ENCODE measurements at places on chromosomes 4 and X.

- no peak for DNase-seq
These were observed 141.4 kb downstream of the AMELX start for GRCh38 chrX:11434607-11435006.

DNA sequence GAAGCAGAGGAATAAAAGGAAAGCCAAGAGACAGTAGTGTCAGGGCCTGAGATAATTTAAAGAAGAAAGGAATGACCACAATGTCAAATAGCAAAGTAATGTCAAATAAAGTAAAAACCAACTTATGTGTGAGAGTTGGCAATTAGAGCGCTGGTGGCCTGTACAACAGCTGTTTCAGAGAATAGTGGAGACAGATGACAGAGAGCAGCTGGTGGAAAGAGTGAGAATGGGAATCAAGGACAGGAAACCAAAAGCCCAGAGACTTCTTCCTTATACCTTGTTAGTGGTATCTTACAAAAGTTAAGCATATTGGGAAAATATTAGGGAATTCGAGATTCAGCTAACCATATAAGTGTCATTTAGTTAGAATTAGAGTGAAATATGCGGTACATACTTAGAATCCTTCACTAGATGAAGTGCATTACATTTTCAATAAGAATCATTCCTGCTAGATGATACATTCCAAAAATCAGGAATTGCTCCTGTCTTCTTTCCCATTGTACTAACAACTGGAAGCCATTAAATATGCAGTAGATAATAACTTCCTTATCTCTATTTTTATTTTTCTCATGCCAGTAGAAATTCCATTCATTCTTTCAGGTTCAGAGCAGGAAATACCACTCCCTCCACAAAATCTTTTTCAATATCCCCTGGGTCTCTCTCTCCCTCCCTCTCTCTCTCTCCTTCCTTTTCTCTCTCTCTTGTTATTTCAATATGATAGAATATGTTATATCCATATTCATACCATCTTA lies 525.4 kb downstream of the CENPC start:
- DNase-seq = peak; percentile 39

DNA sequence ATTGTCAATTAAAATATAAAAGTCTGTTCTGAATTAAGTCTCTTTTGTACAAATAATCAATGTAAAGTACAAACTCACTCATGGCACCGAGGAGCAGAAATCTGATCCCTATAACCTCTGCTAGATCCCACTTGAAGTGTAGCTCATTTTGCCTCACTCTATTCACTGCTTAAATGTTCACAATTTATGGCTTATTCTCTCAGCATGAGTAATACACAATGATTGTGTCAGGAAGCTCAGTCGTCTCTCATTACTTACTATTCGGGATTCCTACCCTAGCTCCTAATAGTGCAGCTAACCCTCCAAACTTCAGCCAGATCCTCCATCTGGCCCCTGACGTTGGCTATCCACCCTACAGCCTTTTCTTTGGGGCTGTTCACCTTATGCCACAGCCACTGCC lies 4.7 kb upstream of the AMMECR1 start:
- DNase-seq = no peak

DNA sequence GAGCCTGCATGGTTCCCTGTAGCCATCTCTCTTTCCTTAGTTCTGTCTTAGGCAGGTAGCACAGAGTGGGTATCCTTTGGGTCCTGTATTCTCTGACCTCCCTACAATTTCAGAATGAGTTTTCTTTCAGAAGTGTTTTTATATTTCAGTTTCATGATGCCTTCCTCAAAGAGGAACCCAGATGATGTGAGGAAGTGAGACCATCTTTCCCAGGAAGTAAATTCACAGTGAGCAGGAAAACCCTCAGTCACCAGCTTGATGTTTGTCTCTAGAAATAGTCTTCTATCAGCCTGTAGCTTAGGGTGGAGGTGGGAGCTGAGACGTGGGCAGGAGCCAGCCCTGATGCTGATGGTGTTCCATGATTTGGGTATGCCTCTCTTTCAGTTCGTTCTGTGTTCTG lies 16.9 kb downstream of the PLAC1 start:
- DNase-seq = no peak

- no peak for DNase-seq
These were observed 862.0 kb downstream of the PCDH18 start for GRCh38 chr4:136670265-136670664.

- DNase-seq = no peak
These were observed 204.6 kb downstream of the SCFD2 start for GRCh38 chr4:53161051-53161786.

DNA sequence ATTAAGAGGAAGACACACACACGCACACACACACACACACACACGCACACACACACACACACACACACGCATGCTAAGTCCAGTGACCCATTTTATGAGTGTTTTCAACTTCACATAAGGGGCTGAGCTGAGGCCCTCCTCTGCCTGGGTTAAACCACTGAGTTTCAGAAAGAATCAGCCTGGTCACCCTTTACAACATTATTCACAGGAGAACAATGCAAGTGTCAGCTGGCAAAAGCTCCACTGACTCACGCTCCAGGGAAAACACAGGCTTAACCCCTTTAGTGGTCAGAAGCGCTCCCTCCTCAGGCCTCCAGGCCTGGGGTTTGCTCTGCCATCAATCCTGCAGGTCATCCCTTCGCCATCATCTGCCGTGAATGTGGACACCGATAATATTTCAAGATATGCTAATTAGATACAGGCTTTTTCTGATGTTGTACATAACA lies 46.9 kb downstream of the ACOX3 start:
- peak; percentile 96 for DNase-seq

DNA sequence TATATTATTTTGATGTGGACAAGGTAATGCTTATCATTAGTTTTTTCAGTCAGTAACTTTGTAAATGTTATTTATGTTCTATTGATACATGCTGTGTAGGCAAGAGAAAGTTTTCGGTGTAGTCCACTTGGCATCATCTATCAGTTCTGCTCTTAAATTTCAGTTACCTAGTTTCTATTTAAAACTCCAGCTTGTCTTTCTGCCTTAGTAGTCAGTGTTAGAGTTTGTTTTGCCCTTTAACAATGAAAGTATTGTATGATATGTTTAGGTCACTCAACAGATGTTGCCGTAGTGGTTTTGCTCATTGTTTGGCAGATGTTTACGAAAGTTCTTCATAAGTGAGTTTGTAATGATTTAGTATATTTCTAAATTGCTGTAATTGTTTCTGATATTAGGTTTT lies 34.9 kb upstream of the FHDC1 start:
- DNase-seq = no peak

DNA sequence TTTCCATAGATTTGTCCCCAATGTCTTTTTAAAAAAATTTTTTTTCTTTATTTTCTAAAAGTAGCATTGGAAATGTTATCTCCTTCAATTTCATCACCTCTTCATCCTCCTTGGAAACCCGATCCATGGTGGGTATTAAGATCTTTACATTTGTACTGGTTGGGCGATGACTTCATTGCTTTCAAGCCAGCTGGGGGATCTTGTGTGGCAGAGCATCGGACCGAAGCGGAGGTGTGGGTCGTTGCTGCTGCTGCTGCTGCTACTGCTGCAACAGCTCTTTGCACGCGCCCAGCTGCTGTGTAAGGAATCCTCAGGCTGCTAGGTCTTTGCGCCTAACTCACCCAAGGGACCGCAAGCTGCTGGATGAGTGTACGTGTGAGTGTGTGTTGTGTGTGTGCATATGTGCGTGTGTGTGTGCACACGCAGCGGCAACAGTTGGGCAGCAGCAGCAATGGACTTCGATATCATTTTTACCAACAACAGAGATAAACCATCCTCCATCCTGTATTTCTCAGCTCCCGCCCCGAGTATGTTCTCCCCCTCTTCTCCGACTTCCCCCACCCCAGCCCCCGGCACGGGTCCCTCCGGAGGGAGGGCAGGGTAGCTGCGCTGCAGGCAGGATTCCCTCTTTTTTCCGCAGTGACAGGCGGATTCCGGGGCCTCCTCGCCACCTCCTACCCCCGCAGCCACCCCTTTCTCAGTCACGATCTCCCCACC lies 768 bp upstream of the CDKL5 start:
- DNase-seq = peak; percentile 52

DNA sequence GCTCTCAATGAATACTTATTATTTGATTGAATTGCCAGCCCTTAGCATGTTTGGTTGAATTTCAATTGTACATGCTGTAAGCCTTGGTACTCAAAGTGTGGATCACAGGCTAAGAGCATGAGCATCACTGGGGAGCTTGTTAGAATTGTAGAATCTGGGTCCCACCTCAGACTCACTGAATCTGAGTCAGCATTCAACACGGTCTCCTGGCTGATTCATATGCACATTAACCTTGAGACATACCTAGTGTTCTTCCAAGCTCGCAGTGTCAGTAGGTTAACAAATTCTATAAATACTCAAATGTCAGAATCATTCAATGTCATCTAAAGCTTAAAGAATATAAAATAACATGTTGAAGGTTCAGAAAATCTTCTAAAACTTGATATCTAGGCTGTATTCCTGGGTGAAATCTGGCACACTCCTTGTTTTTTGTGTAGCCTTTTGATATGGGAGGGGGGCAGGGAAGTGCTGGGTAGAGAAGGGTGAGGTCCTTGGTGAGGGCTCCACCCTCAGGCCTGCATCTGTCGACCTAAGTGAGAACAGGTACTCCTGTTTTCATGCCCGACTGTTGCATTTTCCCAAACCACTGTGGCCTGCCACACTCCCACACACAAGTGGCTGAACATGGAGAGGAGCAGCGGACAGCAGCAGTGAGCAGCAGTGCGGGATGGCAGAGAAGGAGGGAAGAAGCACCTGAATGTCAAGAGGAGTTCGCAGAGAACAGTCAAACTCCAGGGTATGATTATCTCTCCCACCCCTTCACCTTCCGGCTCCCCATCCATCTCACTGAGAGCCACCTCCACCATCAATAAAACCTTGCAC lies 529.6 kb upstream of the IGFBP7 start:
- DNase-seq = no peak

All from choroid plexus epithelial cell (primary cell).